ENCODE measurements at places on chromosomes 6 and 20. TPM values are rescaled to one million over a fixed set of nuclear protein-coding genes. Genes with fewer than 3 reads are reported as not detected.

GRCh38 chr20:19440660-19441527 is 228.5 kb downstream of the SLC24A3 start:
- H3K27ac ChIP-seq: no peak overlapping the region
- H3K4me3 ChIP-seq: no peak overlapping the region
- DNase-seq: no peak
- no peaks in the 10 kb centered on the region for H3K27me3 ChIP-seq
- H3K4me1 ChIP-seq: no peaks in the 10 kb centered on the region

GRCh38 chr20:3218307-3218988 is 9.2 kb downstream of the ITPA start:
- no peaks in the 10 kb centered on the region for H3K4me1 ChIP-seq
- H3K27ac ChIP-seq: no peak overlapping the region
- no peak overlapping the region for H3K4me3 ChIP-seq
- H3K27me3 ChIP-seq: no peaks in the 10 kb centered on the region
- H3K36me3 ChIP-seq: no peaks in the 10 kb centered on the region

GRCh38 chr20:13165203-13165602 is 55.9 kb upstream of the ISM1 start:
- no peak for DNase-seq
- no peak overlapping the region for H3K27ac ChIP-seq
- H3K27me3 ChIP-seq: no peaks in the 10 kb centered on the region
- no peaks in the 10 kb centered on the region for H3K4me1 ChIP-seq

The PHF1 gene
- 49.1 TPM for total RNA-seq

The CD24 gene
- 666 TPM for total RNA-seq

All from transverse colon (tissue), 4 donors.